Kasumi-1 (cell line): ENCODE measurements at places on chromosomes 5 and 9.
A peak's percentile ranks its signal among the peaks of the same experiment; 100 is the strongest.

- DNase-seq = no peak
These were observed 713 bp downstream of the LCN10 start for GRCh38 chr9:136741883-136742571.

- DNase-seq = peak; percentile 28
These were observed 136.7 kb downstream of the GCNT1 start for GRCh38 chr9:76595645-76596044.

GRCh38 chr9:6667633-6668280 lies 22.2 kb upstream of the GLDC start:
- peak; percentile 7 for DNase-seq

DNA sequence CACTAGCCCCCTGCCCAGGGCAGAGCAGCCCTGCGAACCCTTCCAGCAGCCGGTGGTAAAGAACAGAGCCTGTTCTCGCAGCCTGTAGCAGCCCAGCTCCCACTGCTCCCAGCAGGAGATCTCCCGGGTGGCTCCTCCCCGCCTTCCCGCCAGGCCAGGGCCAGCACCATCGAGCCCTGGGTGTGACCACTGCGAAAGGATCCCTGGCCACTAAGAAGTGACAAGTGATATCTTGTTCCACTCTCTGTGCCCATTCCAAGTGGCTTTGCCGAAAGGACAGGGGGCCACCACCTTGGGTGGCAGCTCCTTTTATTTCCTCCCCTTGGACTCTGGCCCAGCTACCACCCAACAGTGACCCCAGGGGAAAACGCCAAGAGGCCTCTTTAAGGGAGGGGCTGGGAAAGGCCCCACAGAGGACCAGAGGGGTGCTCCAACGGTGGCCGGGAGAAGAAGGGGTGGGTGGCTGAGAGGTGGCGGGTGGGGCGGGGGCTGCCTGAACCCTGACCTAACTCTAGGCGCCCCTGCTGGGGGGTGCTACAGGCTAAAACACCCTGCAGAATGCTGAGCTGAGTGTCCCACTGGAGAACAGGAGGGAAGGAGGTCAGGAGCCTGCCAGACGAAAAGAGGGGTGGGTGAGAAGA lies 1.6 kb downstream of the NACC2 start:
- no peak for DNase-seq

DNA sequence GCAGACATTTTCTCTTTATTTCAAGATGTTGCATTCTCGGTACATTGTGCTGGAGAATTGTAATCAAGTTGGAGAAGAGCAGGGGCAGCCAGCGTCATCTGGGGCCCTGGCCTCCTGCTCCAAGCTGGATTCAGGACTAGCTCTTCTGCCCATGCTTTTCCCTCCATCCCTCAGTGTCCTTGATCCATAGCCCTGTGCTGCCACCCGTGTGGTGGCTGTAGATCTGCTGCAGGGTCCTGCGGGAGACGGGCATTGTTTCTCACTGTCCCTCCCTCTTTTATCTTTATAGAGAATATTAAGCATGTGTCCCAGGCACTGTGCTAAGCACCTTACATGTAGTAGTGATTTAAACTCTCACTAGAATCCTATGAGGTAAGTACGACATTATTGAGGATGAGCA lies 60.5 kb upstream of the HAND1 start:
- no peak for DNase-seq

DNA sequence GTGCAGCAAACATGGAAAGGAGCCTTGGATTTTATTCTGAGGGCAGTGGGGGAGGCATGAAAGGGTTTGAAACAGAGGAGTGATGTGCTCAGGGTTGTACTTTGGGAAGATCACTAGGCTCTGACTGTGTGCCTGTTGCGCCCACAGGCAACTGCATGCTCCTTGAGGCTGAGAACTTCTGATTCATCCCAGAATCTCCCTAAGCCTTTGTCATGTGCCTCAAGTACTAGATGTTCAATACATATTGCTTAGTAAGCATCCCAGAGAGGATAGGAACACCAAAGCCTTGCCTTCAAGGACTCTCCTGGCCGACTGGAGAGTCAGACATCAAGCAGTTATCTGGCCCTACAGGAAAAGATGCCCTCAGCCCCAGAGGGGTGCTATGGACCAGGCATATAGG lies 54.1 kb downstream of the ARHGEF37 start:
- DNase-seq = no peak

- no peak for DNase-seq
These were observed 23.2 kb downstream of the LEAP2 start for GRCh38 chr5:132896685-132897084.

- DNase-seq = peak; percentile 93
These were observed 227.6 kb upstream of the DMRT1 start for GRCh38 chr9:613771-614347.

- no peak for DNase-seq
These were observed 60.1 kb upstream of the ITGA1 start for GRCh38 chr5:52727576-52727975.
